ENCODE measurements at places on chromosomes 12 and 14.

GRCh38 chr12:120455302-120455701, 9.1 kb downstream of the GATC start:
- DNase-seq: no peak

- no peak for DNase-seq
These were observed 12.4 kb upstream of the KCNA5 start for GRCh38 chr12:5031242-5031641.

- DNase-seq: peak; percentile 48
These were observed 633 bp downstream of the TC2N start for GRCh38 chr14:91866511-91867295.

GRCh38 chr14:95023886-95024285, 133.4 kb downstream of the DICER1 start:
- no peak for DNase-seq

- DNase-seq: no peak
These were observed 12.0 kb upstream of the RIOX1 start for GRCh38 chr14:73478684-73479083.

GRCh38 chr12:26746121-26746714, 86.8 kb downstream of the ITPR2 start:
- no peak for DNase-seq

- DNase-seq: no peak
These were observed 4.6 kb downstream of the PLBD1 start for GRCh38 chr12:14563046-14563445.
